ENCODE measurements at places on chromosomes 1 and 21.

GRCh38 chr1:8667869-8668594 lies 149.4 kb downstream of the RERE start:
- DNase-seq, result no peak

- no peak for DNase-seq
Observed at GRCh38 chr1:18924221-18924691, 21.9 kb upstream of the ALDH4A1 start.

GRCh38 chr21:33157303-33157702 lies 72.4 kb upstream of the IFNAR2 start:
- no peak for DNase-seq

GRCh38 chr1:44031252-44032169 lies at the start of gene SLC6A9:
Gene SLC6A9, minus strand, starts transcription at chr1:44031462. Its CDS starts 7,185 bp downstream, at chr1:44024277.
- peak; percentile 38 for DNase-seq

DNA sequence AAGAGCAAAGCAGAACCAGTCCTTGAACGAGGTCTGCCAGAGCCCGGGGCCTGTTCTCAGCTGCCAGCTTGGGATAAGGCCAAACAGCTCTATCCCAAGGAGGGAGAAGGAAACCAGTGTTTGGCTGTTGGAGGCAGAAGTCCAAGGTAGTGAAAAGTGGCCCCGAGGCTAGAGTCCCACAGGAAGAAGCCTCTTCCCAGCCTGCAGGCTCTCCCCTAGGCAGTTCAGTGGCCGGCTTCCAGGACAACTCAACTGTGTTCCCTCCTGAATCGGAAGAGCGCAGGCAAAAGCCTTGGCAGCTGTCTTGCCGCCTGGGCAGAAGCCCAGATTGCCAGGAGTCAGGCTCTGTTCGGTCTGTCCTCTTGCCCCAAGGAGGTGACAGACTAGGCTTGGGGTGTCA lies 19.3 kb downstream of the QSOX1 start:
- no peak for DNase-seq

DNA sequence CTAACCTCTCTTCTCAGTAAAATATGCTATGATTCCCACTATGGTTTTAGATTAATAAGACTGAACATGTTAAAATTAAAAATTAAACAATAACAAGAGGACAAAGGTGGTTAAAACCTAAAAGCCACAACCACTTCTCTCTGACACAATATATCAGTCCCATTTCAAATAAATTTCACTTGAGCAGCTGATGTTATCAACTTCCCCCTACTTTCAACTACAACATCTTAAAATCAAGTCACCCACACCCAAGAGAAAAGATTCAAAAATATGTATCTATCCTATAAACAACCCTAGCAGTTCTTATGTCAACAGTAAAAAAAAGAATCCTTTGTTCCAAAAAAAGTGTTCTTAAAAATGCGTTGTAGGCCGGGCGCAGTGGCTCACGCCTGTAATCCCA lies 7.5 kb downstream of the PUM1 start:
- no peak for DNase-seq

DNA sequence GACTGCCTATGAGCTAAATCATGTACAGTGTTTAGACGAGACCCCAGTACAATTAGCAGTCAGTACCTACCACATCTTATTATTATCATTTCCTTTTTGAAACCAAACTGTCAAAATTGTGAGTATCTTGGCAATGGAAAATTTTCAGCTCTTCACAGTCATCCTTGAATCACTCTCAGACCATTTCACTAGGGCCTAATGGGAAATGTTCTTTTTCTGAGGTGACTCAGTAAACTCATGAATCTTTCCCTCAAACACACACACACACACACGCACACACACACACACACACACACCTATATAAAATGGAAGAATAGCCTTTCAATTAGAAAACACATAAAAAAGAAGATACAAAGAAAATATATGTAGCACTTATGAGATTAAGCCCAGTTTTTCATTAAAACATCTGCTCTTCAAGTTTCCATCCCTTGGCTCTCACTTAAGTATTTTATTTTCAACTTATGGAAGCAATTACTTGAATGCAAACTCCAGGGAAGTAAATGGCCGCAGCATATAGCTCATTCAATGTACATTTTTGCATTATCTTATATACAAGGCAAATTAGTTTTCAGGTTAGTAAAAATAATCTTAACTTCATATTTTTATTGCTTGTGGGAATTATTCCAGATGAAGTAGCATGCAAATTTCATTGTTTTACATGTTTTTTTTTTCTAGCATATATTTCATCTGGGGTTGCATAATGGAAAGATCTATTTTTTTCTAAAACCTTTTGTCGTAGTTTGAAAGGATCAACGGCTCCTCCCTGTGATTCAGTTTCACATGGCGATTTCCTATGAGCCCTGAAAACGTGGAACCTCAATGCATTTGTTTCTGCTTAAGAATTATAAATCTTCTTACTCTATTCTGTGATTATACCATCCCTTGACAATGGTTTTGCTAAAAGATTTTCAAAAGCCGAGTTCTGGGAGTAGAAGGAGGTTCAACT lies 46.3 kb upstream of the TMPRSS15 start:
- DNase-seq, result no peak

- DNase-seq, result no peak
Observed at GRCh38 chr1:2927393-2928360, 93.6 kb upstream of the ACTRT2 start.

GRCh38 chr1:69523461-69523860 lies 44.3 kb upstream of the LRRC7 start:
- no peak for DNase-seq

- no peak for DNase-seq
Observed at GRCh38 chr21:20591284-20591683, 406.9 kb upstream of the NCAM2 start.

DNA sequence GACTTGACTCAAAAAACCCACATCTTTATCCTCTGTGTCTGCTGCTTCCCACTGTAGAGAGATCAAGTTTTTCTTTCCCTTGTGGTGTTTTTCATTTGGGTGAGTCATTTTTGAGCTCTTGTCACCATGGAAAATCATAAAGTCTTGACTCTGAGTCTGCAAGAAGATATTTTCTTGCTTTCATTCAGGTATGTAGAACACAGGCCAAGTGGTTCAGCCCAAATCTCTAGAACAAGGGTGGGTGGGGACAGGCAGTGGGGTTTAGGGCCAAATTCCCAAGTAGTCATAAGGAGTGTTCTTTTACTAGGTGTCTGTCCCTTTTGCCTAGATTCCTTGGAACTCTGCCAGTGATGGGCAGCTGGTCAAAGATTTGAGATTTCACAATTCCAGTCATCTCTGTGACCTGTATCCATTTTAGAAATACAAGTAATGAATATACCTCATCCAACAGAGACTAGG lies 21.5 kb upstream of the ARHGAP29 start:
- no peak for DNase-seq

DNA sequence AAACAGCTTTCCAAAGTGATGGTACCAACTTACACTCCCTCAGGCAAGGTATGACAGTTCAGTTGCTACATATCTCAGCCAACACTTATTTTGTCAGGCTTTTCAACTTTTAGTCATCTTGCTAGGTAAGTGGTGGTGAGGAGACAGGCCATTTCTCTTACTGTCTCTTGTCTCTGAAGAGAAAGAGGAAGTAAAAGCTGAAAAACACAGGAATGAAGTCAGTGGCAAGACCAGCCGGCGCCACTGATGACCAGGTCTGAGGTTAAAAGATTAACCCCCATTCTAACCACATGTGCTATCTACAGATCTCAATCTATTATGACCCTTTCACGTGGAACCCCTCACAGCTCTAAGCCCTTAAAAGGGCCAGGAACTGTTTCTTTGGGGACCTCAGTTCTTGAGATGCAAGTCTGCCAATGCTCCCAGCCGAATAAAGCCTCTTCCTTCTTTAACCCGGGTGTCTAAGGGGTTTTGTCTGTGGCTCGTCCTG lies 4.2 kb downstream of the ADCY10 start:
- no peak for DNase-seq

DNA sequence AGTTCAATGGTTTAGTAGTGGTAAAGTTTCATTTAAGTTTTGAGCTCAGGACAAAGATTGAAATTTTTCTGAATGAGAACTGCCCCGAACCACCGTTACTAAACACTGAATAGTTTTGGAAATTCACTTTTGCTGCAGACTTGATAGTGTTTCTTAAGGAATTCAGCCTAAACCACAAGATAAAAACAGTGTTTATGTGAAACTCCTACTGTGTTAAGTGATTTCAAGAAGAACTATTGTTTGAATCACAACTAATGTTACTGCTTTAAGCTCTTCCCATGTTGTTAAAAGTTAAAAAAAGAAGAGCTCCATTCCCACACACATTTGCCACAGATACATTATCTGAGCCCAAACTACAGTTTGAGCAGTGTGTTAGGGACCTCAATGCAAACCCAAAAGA lies 159.2 kb downstream of the DYRK1A start:
- DNase-seq, result no peak

- DNase-seq, result no peak
Observed at GRCh38 chr1:54405898-54406293, 298 bp downstream of the SSBP3 start.

GRCh38 chr1:62386351-62387121 lies 50.3 kb upstream of the USP1 start:
- DNase-seq, result no peak
